Osteoblast (primary cell): ENCODE measurements at places on chromosomes 4 and X.

DNA sequence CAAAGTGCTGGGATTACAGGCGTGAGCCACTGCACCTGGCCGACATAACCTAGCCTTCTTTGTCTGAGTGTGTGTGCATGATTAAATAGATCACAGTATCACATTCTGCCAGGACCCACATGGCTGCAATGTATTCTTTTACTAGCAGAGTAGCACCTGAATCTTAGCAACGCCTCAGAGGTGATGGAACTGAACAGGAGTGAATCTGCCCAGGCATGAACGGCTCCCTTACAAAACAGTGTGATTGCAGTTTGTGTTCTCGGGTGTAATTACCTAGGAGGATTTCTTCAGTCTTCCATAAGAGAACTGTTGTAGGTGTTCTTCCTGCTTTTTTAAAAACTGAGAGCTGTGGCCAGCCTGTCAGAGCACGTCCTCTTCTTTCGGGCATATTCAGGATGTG lies 122.7 kb upstream of the STS start:
- no peaks in the 10 kb centered on the region for H3K36me3 ChIP-seq
- no peak overlapping the region for H3K4me3 ChIP-seq
- no peak overlapping the region for H3K27ac ChIP-seq

- no peak for DNase-seq
- no peaks in the 10 kb centered on the region for H3K36me3 ChIP-seq
Measured at GRCh38 chrX:148534291-148534690, 33.9 kb downstream of the AFF2 start.

DNA sequence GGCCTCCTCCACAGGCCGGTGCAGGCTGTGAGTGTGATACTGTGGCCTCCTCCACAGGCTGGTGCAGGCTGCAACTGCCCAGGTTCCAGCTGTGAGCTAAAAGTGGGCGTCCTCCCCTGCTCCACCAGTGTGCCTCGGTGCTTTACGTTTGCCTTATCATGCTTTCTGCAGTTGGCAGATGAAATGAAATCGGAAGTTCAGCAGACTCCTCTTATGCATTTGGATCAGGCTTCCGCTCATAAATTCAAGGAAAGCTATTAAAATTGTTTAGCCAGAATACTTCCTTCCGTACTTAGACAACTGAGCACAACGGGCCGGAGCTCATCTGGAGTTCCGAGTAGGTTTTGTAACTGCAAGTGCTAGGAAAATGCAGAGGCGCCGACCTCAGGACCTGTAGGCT lies 12.0 kb downstream of the CYP4V2 start:
- no peaks in the 10 kb centered on the region for H3K27me3 ChIP-seq
- H3K36me3 ChIP-seq: no peaks in the 10 kb centered on the region
- H3K4me3 ChIP-seq: no peak overlapping the region
- DNase-seq: peak; percentile 1
- H3K4me1 ChIP-seq: no peaks in the 10 kb centered on the region

- no peaks in the 10 kb centered on the region for H3K4me1 ChIP-seq
- no peak for DNase-seq
- H3K27ac ChIP-seq: no peak overlapping the region
- H3K36me3 ChIP-seq: peaks cover 34% of the 10 kb centered on the region
- H3K27me3 ChIP-seq: no peaks in the 10 kb centered on the region
Measured at GRCh38 chr4:86771141-86771540, 78.0 kb downstream of the SLC10A6 start.

DNA sequence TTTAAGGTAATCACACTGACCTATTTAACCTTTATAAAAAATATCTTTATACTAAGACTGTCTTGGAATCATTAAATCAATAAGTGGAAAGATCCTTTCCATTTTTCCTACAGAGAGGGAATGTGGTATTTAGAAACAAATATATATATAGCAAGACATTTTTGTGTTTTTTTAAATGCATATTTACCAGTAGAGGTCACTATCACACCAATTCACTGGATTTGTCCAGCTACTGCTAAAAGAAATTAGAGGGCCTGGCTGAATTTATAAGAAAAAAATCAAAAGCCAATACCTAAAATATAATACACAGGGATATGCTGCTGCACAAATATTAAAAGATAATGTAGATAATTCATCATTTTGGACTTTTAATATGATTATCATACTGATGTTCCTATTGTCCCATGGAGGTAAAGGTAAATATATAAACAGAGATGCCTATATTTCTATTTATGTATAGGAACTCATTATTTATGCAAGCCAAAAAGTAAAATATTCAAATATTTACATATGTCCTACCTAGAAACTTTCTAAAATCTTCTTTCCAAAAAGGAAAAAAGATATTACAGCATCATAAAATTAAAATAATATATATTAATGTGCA lies 69.5 kb downstream of the PDE5A start:
- no peaks in the 10 kb centered on the region for H3K4me1 ChIP-seq
- H3K27me3 ChIP-seq: no peaks in the 10 kb centered on the region
- H3K36me3 ChIP-seq: peaks cover 70% of the 10 kb centered on the region
- no peak overlapping the region for H3K4me3 ChIP-seq
